ENCODE measurements at places on chromosomes 7 and 10. TPM values are rescaled to one million over a fixed set of nuclear protein-coding genes. Genes with fewer than 3 reads are reported as not detected.

DNA sequence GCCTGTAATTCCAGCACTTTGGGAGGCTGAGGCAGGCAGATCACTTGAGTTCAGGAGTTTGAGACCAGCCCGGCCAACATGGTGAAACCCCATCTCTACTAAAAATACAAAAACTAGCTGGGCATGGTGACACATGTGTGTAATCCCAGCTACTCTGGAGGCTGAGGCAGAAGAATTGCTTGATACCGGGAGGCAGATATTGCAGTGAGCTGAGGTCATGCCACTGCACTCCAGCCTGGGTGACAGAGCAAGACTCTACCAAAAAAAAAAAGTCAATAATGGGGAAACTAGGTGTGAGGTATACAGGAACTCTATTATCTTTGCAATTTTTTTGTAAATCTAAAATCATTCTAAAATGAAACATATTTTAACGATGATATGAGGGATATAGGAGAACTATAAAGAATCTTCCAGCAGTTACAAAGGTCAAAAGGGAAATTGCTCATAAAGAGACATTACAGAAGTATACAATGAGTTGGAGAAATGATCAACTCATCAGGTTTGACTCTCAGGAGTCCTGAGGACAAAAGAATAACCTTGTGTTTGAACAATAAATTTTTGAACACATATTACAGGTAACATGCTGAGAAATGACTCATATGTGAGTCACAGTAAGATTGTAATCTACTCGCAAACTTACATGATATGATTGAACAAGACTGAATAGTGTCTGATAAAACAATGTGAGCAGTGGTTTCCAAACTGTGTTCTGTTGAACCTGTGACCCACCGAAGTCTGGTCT is 272.6 kb downstream of the FGFR2 start:
- no peak for DNase-seq

DNA sequence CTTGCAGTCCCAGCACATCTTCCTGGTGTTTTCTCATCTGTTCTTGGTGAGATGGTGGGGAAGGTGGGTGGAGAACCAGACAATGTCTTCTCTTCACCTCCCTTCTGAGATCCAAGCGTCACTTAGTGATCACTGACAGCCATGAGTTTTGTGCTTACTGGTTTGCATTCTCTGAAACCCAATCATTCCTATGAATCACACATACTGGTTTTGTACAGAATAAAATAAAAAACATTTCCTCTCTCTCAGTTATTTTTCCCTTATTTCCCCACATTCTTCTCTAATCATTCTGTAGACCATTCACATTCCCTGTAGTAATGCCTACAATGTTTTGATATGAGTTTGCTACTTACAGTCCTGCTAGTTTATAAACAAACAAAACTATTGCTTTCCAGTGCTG is 143.8 kb upstream of the SLC13A1 start:
- DNase-seq = no peak

GRCh38 chr7:34011696-34012095 is 106.4 kb downstream of the BMPER start:
- no peak for DNase-seq

DNA sequence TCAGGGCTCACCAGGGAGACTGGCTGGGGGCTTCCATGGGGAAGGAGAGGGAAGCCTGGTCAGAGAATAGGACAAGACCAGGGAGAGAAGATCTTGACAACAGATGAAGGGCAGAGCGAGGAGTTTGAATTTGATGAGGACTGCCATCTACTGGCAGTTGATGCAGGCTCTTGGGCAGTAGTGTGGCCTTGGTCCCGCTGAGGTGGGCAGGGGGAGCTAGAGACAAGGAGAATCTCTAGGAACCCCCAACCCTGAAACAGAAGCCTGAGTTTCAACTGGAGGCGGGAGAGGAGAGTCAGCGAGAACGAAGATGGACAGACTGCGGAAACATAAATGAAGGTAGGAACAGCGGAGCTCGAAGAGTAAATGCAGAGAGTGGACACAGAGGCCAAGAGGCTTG is 81.0 kb downstream of the PPP1R3C start:
- DNase-seq = peak; percentile 85

- no peak for DNase-seq
These were observed 157.8 kb downstream of the ANLN start for GRCh38 chr7:36547416-36547815.

- no peak for DNase-seq
These were observed 104.9 kb downstream of the KMT2E start for GRCh38 chr7:105118612-105119600.

DNA sequence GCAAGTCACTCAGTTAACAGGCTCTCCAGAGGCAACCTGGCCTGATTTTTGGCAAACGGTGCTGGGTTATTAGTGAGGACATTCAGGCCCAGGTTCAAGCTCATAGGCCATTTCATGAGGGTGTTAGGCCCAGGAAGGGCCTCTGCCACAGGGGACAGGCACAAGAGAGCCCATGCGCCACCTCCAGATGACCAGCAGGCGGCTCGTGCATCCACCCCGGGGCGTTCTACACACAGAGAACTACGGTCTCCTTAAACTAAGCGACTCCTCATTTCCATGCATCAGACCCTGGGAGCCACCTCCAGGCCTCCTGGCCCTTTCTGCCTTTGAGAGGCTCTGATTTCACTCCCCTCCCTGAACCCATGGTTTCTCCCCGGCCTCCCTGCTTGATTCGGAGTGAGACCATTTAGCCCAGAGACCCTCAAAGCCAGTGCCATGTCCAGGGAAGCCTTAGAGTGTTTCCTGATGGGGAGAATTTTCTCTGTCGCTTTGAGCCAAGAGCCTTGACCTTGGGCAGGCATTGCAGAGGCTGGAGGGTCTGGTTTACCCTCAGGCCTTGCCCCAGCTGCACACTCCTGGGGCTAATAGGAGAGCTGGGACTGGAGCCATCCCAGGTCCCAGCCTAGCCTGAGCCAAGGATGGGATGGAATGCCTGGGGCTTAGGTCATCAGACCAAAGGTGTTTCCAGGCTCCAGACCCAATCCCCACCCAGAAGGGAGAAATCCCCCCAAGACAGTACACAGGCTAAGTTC is 188.0 kb downstream of the GRID1 start:
- no peak for DNase-seq

DNA sequence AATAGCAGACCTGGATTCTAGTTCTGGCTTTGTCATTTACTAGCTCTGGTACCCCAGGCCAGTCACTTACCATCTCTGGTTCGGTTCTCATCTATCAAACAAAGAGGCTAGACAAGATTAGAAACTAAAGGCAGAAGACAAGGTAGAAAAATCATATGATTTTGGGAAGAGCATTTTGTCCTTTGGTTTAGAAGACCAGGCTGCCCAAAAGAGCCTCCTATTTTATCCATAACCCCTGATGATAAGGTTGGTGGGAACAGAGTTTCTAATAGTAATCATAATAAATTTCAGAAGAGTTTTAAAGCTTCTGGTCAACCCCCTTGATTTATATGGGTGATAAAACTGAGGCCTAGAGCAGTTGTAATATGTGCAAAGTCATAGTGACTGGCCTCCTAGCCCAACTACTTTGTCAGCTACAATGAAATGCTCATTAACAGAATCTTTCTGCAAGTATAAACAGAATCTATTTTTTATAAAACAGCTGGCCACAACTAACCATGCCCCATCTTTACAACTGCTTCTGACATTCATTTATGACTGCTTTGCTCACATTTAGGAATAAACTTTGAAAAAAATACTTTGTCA is 23.4 kb downstream of the COX15 start:
- no peak for DNase-seq

DNA sequence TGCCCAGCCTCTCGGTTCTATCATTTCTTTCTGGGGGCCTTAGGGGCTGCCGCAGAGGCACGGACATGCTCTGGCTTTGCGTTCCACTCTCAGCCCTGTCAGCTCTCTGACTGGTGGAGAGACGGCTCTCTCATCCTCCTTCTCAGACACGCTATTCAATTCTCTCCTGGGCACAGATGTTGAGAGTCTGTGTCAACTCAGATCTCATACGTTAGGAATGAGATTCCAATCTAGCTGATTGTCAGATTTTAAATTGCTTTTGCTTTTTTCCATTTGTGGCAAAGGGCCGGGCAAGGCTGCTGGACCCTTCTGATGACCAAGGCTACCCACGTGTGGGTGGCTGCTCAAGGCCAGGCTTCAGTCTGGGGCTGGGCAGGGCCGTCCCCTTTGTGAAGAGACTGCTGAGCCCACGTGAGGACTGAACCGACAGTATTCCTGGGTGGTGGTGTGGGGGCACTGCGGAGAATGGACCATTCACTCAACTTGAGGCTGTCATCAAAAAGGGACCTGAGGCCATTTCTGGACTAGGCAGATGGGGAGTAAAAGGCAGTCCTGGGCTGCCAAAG is 71.5 kb downstream of the CLEC2L start:
- DNase-seq = no peak

Gene ASB10
- 0.22 TPM for polyA plus RNA-seq

Gene FANK1
- 8.6 TPM for polyA plus RNA-seq

Gene LEP
- not detected for polyA plus RNA-seq

Gene ACBD5
- polyA plus RNA-seq = 22.5 TPM

Gene CYP26C1
- 0.09 TPM for polyA plus RNA-seq

Gene HILPDA
- 7.2 TPM for polyA plus RNA-seq
